ENCODE measurements at places on chromosomes 3 and 15. TPM values are rescaled to one million over a fixed set of nuclear protein-coding genes. Genes with fewer than 3 reads are reported as not detected.

FAH gene
- 30.8 TPM for total RNA-seq

ZIC1 gene
- not detected for total RNA-seq

KLHL18 gene
- total RNA-seq = 23.8 TPM

TMEM108 gene
- total RNA-seq = 0.23 TPM

WDR72 gene
- not detected for total RNA-seq

KNL1 gene
- total RNA-seq = 14.2 TPM

TMC3 gene
- not detected for total RNA-seq

TMEM207 gene
- not detected for total RNA-seq

DPH6 gene
- 9.7 TPM for total RNA-seq

TRIM71 gene
- not detected for total RNA-seq

C3orf20 gene
- not detected for total RNA-seq
